ENCODE measurements at places on chromosomes 3 and 15. TPM values are rescaled to one million over a fixed set of nuclear protein-coding genes. Genes with fewer than 3 reads are reported as not detected.

Gene CHRM5
- not detected for total RNA-seq

Gene SNX22
- total RNA-seq, result 46.2 TPM

Gene UBXN7
- total RNA-seq, result 60.8 TPM

Gene GRIP2
- total RNA-seq, result not detected

Gene CHRNA5
- 1.3 TPM for total RNA-seq

Gene EPHB1
- 3.8 TPM for total RNA-seq

Gene MESP2
- 0.40 TPM for total RNA-seq

Gene LYZL4
- total RNA-seq, result not detected

Gene CLDN11
- 0.51 TPM for total RNA-seq

Gene RTP1
- not detected for total RNA-seq

Gene PFN2
- 3.4 TPM for total RNA-seq

Gene ISLR2
- total RNA-seq, result not detected

Gene TMED3
- total RNA-seq, result 25.0 TPM

Gene STAB1
- 0.64 TPM for total RNA-seq

Gene CDC25A
- 1.8 TPM for total RNA-seq

Gene PIERCE2
- 0.55 TPM for total RNA-seq

Gene ZNF502
- total RNA-seq, result 5.0 TPM

Gene MFAP1
- 26.1 TPM for total RNA-seq

Gene GOLGA8A
- 160 TPM for total RNA-seq

Gene GOLGA6L4
- 0.67 TPM for total RNA-seq

Gene SPTSSB
- total RNA-seq, result not detected

Gene CHST2
- 12.3 TPM for total RNA-seq

Gene ATP2C1
- 59.3 TPM for total RNA-seq

Gene CFAP100
- not detected for total RNA-seq

Gene DUOXA2
- not detected for total RNA-seq

Gene TBC1D5
- 106 TPM for total RNA-seq

Gene SPATA12
- not detected for total RNA-seq

Gene MNS1
- 0.62 TPM for total RNA-seq

Gene FOXB1
- total RNA-seq, result not detected

Gene SLC12A1
- not detected for total RNA-seq

Gene TTLL13
- 2.2 TPM for total RNA-seq

Gene AGBL1
- total RNA-seq, result not detected

Gene TTC21A
- total RNA-seq, result 15.9 TPM

Gene UBA7
- 216 TPM for total RNA-seq

Gene TP63
- total RNA-seq, result 3.9 TPM

Measured in activated B cell treated with CpG ODN at 0.5 μM for 24 hours (primary cell).